ENCODE measurements at places on chromosomes 3 and 15.

DNA sequence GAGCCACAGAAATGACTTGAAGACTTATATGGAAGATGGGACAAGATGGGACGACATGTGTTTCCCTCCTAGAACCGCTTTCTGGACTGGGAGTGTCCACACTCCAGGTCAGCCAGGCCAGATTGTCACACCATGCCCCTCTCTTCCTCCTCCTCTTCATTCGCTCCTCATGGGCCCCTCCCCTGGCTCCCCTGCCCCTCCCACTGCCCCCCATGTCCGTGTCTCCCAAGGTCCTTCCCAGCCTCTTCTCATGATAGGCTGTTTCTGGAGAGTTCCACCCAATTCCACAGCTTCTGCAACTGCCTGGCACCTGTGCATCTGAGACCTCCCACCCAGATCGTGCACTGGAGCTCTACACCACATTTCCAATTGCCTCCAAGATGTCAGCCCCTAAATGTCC is 6.6 kb downstream of the MYO5C start:
- DNase-seq, result no peak

DNA sequence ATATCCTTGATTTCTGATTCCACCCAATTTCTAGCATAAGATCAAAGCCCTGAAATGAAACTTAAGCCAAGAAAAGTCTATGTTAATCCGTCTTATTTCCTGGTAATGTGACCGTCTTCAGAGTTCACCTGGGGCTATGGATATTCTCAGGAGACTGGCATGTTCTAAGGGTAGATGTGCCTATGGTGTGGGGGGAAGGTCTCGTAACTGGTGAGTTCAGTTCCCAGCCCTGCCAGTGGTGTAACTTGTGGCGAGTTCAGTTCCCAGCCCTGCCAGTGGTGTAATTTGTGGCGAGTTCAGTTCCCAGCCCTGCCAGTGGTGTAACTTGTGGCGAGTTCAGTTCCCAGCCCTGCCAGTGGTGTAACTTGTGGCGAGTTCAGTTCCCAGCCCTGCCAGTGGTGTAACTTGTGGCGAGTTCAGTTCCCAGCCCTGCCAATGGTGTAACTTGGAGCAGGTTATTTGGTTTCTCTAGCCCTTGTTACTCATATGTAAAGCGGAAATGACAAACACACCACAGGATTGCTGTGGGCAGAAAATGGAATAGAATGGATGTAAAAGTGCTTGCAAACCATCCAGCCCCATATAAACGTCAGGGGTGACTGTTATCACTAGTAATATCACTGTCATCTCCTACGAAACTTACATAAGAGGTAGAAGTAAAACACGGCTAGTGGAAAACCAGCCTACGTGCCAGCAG is 30.4 kb downstream of the SLC51A start:
- no peak for DNase-seq

DNA sequence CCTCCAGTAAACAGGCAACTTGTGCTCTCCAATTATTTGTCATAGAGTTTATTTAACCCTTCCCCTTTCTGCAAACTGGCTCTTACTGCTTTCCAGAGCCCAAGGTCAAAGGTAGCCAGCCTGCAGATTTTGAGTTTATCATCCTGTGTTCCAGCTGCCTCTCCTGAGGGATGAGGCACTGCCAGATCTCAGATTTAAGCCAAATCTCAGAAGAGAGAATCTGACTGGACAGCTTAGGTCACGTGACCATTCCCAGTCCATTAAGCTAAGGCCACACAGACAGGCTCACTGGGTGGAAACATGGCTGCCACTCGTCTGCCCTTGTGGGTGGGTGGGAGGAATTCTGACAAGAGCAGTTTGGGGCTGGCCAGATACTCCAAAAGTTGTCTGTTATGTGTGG is 8.6 kb upstream of the SIAH2 start:
- no peak for DNase-seq

DNA sequence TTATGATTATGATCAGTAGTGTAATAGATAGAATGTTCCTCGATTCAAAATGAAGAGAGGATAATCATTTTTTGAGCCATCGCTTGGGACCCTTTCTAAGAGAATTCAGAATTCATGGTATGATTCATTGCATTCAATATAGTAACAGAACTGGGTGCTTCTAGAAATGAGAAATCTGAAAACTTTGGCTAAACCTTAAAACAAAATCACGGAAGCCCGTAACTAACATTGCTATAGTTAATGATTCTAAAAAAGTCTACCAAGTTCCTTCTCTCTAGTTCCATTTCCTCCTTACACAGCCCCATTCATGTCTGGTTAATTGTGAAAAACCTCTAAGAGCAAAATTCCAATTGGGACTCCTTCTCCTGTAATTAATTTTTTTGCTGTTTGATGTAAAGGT is 217.1 kb downstream of the GBE1 start:
- DNase-seq, result no peak

GRCh38 chr3:56347219-56347871 is 120.9 kb downstream of the ERC2 start:
- no peak for DNase-seq

GRCh38 chr15:49383266-49383665 is 39.8 kb upstream of the FGF7 start:
- DNase-seq, result no peak

DNA sequence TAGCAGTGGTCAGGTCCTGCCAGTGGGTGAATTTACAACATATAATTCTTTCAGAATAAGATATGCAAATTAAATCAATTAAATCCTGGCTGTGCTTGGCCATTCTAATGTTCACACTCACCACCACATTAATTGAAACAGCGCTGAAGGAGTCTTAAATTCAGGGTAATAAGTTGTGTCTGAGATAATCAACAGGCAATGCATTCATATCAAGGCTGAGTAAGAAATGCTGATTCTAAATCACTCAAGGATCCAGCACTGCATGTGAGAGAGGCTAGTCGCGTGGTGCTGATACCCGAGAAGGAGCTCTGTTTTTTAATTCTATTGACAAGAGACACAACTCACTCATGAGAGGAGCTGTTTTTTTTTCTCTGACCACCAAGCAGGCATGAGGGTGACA is 588.8 kb upstream of the ADAMTS9 start:
- no peak for DNase-seq

DNA sequence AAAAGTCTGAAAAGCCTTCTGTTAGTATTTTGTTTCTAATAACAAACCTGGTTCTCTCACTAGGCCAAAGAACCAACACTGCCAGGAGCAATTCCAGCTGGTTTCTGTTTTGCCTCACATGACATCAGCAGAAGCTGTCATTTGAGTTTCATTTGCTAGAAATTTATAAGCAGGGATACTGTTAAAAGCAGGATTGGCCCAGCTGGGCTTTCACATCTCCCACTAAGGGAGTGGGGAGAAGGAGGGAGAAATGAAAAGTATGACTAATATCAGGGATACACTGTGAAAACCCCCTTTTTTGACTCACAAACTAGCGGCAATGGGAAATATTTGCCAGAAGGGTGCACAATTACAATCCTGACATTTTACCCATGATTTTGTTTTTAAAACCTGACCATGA is 5.3 kb downstream of the CCDC80 start:
- no peak for DNase-seq

- no peak for DNase-seq
Observed at GRCh38 chr3:103991461-103992115, 1375.1 kb upstream of the ALCAM start.

GRCh38 chr3:172326993-172327392 is 121.3 kb downstream of the GHSR start:
- DNase-seq, result no peak

GRCh38 chr3:43036621-43037423 is 57.7 kb downstream of the GASK1A start:
- no peak for DNase-seq

- no peak for DNase-seq
Observed at GRCh38 chr3:169662132-169662842, 1.2 kb downstream of the MECOM start.

- DNase-seq, result no peak
Observed at GRCh38 chr3:13530241-13531009, 18.5 kb upstream of the FBLN2 start.

- no peak for DNase-seq
Observed at GRCh38 chr3:56115698-56116097, 352.6 kb downstream of the ERC2 start.

DNA sequence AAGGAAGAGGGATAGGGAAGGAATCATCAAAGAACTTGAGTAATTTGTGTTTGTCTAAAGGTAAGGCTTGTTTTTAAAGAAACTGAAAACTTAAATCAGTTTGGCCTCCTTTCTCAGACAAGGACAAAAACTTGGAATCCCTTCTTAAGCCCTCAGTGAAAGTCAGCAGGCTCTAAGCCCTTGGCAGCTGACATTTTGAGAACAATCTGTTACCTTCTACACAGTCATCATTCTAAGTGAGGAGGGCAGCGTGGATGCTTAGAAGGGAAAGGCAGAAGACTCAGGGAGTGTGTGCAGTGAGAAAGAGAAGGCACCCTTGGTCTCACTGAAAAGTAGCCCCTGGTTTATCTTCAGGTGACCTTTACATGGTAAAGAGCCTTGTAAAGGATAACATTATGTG is 10.8 kb downstream of the HSPBAP1 start:
- DNase-seq, result no peak

- no peak for DNase-seq
Observed at GRCh38 chr3:195124378-195124992, 146.5 kb downstream of the XXYLT1 start.

DNA sequence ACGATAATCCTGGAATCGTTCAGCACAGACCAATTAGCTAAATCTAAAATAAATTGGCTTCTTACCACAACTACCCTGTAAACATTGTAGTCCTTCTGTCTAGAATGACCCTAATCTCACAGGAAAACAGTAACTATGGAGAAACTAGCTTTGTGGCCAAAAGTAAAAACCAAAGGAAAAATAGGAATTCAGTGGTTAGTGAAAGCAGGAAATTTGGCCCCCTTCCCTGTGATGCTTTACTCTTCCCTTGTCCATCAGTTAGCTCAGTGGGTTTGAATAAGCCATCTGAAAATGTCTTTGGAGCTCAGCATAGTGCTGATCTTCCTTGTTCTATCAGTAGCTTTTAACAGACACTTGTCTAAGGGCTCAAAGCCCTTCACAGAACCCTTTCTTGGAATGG is 1.6 kb downstream of the NMD3 start:
- DNase-seq, result no peak

GRCh38 chr3:186382217-186382885 is 20.3 kb upstream of the DGKG start:
- DNase-seq, result no peak

DNA sequence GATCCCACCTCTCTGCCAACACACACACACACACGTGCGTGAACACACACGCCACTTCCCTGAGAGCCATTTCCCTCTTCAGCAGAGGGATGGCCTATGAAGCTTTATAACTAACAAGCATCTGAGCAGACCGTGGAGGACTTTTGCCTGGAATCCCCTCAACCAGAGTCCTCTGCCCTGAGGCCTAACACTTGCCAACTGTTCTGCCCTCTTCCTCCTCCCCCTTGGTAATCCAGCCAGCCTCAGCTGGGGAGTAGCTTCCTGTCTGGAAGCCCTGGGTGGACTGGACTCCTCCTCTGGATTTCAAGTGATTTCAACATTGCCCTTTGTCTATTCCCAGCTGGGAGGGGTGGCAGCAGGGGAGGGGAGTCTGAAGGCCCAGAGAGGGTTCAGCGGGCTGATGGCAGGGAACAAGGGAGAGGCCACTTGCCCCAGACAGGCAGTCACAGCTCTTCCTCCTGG is 68.4 kb upstream of the HACD2 start:
- no peak for DNase-seq

GRCh38 chr3:39056151-39056550 is 4.3 kb downstream of the WDR48 start:
- no peak for DNase-seq

GRCh38 chr3:83002869-83003445 is 1241.5 kb upstream of the GBE1 start:
- no peak for DNase-seq

Measured in T follicular helper cell (primary cell).